CD4-positive, alpha-beta T cell treated with Interleukin-1 beta for 1 hour (primary cell): ENCODE measurements at places on chromosomes 2 and 18.
A peak's percentile ranks its signal among the peaks of the same experiment; 100 is the strongest.

GRCh38 chr2:234420408-234420807, 76.5 kb downstream of the ARL4C start:
- DNase-seq: peak; percentile 53

- no peak for DNase-seq
Measured at GRCh38 chr2:6960659-6961058, 43.4 kb downstream of the RNF144A start.

DNA sequence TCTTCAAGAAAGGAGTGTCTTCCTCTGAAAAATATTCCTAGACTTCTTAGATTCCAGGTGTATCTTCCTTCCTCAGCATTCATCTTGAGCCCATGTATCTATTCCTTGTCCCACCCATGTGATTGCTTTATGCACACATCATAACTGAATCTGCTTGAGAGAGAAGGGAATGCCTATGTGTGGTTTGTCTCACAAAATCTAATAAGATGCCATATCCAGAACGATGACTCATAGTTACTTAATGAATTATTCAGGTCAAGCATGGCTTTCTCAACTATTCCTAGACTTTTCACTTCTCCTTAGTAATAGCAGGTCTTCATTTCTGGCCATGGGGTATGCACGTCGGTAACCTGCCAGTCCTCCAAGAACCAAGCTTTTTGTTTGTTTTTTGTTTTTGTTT, 121.8 kb downstream of the SETBP1 start:
- DNase-seq: no peak

DNA sequence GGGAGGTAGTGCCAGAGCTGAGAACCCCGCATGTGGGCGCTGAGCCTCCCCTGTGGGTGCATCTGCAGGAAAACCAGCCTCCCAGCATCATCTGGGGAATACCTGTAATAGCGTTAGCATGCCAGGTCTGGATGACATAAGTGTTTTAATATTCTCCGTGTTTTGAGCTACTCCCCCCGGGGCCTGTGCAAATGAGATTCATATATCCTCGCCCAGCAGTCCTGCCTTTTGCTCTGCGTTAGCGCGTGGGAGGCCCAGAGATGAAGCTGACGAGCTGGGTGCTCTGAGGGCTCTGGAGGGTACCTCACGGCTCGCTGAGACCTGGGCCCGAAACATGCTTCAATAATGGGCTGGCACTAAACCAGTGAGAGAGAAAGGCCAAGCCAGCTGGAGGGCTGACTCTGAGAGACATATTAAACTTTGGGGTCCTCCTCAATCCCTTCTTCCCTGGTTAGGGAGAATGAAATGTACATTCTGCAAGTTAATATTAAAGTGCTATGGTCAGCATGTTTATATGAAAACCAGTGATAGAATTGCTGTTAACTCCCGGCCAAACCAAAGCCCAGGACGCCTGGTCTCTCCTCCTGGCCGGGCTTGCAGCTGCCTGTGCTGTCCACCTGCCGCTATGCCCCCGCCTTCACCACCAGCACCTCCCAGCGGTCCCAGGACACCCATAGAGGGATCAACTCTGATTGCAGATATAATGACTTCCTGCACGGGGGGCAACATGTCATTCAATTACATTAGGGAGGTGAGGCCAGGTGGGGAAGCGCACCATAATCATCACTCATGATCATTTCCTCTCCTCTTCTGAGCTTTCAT, 77.0 kb downstream of the EDAR start:
- DNase-seq: no peak

GRCh38 chr2:10035053-10035422, 8.3 kb upstream of the KLF11 start:
- DNase-seq: peak; percentile 17

- no peak for DNase-seq
Measured at GRCh38 chr2:98494699-98495098, 50.0 kb downstream of the INPP4A start.

GRCh38 chr2:62783679-62784078, 78.2 kb downstream of the EHBP1 start:
- DNase-seq: no peak

GRCh38 chr2:99430614-99431291, 59.1 kb downstream of the REV1 start:
- no peak for DNase-seq
